ENCODE measurements at places on chromosomes 5 and 9.
A peak's percentile ranks its signal among the peaks of the same experiment; 100 is the strongest.

- H3K27me3 ChIP-seq, result no peaks in the 10 kb centered on the region
- peaks cover 3% of the 10 kb centered on the region for H3K4me1 ChIP-seq
- no peaks in the 10 kb centered on the region for H3K36me3 ChIP-seq
- no peak overlapping the region for H3K4me3 ChIP-seq
Observed at GRCh38 chr9:6686396-6686795, 40.9 kb upstream of the GLDC start.

DNA sequence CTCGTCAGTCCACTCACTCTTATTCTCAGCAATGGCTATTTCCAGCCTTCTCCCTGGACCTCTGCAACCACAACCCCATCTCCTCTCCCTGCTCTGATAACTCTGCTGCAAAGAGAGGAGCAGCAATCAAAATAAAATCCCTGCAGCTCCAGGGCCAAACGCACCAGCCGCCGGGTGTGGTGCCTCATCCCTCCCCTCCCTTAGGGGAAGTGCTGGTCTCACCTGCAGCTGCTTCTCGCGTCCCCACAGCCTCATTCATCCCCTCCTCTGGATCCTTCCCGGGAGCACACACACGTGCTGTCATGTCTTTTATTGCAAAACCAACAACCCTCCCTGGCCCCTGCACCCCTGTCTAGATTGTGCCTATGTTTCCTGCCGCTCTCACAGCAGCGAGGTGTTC lies 77.8 kb downstream of the TENT4A start:
- no peaks in the 10 kb centered on the region for H3K27me3 ChIP-seq
- H3K36me3 ChIP-seq, result no peaks in the 10 kb centered on the region
- H3K27ac ChIP-seq, result no peak overlapping the region
- peaks cover 18% of the 10 kb centered on the region for H3K4me1 ChIP-seq

- H3K4me3 ChIP-seq, result no peak overlapping the region
- no peaks in the 10 kb centered on the region for H3K4me1 ChIP-seq
- no peak overlapping the region for H3K27ac ChIP-seq
- no peak for DNase-seq
- no peaks in the 10 kb centered on the region for H3K27me3 ChIP-seq
- no peaks in the 10 kb centered on the region for H3K36me3 ChIP-seq
Observed at GRCh38 chr5:136174021-136174659, 18.8 kb downstream of the SMIM32 start.

DNA sequence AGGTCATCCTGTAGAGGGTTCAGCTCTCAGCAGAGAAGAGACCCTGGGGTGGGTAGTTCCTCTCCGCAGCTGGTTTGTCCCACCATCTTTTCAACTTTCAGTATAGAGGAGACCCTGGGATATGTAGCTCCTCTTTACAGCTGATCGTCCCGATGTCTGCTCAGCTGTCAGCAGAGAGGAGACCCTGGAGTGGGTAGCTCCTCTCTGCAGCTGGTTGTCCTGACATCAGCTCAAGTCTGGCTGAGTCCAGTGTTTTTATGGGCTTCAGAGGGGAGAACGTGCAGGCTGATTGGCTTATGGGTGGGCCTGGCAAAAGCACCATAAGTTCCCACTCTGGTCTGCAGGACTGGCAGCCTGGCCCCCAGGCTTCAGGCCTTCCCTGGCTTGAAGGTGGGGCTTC lies 80.8 kb downstream of the NLN start:
- no peak overlapping the region for H3K27ac ChIP-seq
- no peak overlapping the region for H3K4me3 ChIP-seq

DNA sequence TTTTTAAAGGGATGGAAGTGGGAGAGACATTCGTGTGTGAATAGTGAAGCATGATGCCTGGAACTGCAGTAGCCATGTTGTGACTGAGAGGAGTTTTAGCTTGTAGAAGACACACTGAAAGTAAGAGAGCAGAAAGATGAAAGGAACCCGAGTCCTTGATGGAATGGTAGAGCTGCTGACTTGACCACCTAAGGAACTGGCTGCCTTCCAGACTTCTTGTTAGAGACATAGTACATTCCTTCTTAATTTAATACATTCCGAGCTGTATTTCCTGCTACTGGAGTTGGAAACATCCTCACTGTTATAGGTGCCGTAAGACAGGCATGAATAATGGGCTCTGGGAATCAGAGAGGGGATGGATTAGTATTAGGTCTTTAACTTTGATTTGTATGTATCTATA lies 7.4 kb downstream of the CER1 start:
- H3K27me3 ChIP-seq, result no peaks in the 10 kb centered on the region
- no peak overlapping the region for H3K27ac ChIP-seq
- no peaks in the 10 kb centered on the region for H3K4me1 ChIP-seq
- no peak for DNase-seq
- H3K4me3 ChIP-seq, result no peak overlapping the region
- no peaks in the 10 kb centered on the region for H3K36me3 ChIP-seq

DNA sequence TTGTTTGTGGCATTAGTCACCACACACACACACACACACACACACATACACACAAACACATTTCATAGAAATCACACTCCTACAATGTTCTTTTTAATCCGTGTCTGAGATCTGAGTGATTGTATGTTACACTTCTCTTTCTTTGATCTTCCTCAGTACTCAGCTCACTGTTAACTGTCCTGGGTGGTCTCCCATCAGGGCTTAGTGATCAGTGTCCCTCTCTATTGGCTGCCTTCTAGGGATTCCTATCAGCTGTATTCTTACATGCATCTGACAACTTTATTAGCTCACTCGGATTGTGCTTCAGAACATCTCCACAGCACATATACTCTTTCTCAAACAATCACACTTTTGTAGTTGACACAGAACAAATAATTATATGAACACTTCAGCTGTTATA lies 170.2 kb upstream of the POU5F2 start:
- H3K36me3 ChIP-seq, result no peaks in the 10 kb centered on the region
- H3K4me3 ChIP-seq, result no peak overlapping the region
- H3K27me3 ChIP-seq, result no peaks in the 10 kb centered on the region
- DNase-seq, result no peak

DNA sequence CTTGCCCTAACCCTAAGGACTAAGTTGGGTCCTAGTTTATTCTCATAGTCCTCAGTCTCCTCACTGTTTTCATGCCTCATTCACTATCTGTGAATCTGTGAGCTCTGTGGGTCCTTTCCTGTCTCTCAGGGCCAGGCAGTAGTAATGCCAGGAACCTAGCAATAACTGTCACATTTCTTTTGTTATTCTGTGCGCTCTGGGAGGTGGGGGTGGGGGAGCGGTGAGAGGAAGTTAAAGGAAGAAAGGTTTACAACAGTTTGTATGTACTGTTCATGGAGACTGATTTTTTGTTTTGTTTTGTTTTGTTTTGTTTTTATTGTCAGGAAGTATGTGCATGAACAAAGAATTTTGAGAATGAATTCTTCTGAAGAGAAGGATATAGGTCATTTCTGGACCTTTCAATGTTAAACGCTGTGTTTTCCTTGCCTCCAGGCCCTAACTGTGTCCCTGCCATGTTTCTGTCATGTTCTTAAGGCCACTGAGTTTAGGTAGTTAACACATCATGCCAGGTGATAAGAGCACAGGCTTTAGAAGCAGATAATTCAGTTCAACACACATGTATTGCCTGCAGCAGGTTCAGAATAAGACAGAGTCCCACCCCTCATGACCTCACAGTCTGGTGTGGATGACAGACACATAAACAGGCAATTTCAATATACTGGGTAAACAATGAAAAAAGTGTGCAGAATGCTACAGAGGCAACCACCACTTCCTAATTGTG lies 13.3 kb upstream of the FEM1C start:
- H3K27ac ChIP-seq, result peak overlapping the region; percentile 80
- no peaks in the 10 kb centered on the region for H3K36me3 ChIP-seq
- H3K27me3 ChIP-seq, result no peaks in the 10 kb centered on the region
- H3K4me3 ChIP-seq, result no peak overlapping the region
- DNase-seq, result no peak

DNA sequence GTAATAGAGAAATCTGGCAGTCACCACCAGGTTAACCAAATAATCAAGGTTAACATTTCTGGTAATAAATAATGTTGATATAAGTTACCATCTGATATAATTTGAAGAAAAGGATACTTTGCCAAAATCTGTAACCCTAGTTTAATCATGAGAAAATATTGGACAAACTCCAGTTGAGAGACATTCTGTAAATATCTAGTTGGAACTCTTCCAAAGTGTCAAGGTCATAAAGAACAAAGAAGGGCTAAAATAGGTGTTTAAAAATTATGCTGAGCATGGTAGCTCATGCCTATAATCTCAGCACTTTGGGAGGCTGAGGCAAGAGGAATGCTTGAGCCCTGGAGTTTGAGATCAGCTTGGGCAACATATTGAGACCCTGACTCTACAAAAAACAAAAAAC lies 253.3 kb downstream of the MRPS30 start:
- no peak for DNase-seq
- no peak overlapping the region for H3K27ac ChIP-seq
- no peaks in the 10 kb centered on the region for H3K27me3 ChIP-seq

DNA sequence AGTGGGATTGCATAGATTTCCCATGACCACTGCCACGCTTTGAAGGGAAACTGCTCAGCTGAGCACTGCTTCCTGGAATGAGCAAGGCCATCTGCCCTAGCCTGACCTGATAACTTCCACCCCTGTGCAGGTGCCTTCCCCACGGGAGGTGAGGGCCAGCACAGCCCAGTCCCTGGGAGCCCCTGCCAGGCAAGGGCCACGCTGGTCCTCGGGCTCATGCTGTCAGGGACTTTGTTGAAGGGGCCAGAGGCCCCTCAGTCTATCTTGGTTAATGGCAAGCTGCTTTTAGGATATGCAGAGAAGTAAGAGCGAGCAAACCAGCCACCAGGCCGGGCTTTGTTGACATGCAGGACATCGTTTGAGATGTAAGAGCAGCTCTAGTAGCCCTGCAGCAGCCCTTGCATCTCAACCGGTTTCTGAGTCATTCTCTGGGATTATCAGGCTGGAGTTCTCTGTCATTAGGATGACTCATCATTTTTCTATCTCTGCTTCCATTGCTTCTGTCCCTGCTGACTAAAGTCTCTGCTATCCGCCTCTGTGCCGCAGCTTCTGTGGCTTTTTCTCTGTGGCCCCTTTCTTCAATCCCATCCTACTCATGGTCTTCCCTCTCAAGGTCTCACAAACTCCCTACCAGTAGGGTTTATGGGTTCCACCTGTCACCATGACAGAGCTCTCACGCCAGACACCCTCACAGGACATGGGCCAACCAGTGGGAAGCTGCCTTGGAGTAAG lies 30.6 kb upstream of the IQGAP2 start:
- H3K27ac ChIP-seq, result no peak overlapping the region
- no peak for DNase-seq
- H3K4me3 ChIP-seq, result no peak overlapping the region

DNA sequence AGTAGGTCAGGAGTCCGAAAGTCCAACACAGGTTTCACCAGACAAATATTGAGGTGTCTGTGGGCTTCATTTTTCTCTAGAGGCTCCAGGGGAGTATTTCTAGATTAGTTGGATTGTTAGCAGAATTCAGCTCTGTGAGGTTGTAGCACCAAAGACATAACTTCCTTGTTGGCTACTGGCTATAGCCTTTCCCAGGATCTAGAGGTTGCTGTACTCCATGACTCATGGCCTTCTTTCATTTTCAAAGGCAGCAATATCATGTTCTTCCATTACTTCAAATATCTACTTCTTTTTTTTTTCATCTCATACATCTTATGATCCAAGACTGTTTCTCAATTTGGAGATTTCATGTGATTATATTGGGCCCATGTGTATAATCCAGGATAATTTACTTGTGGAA lies 404.0 kb upstream of the FAM174A start:
- no peaks in the 10 kb centered on the region for H3K27me3 ChIP-seq
- no peaks in the 10 kb centered on the region for H3K36me3 ChIP-seq
- H3K27ac ChIP-seq, result no peak overlapping the region
- no peaks in the 10 kb centered on the region for H3K4me1 ChIP-seq
- DNase-seq, result no peak

DNA sequence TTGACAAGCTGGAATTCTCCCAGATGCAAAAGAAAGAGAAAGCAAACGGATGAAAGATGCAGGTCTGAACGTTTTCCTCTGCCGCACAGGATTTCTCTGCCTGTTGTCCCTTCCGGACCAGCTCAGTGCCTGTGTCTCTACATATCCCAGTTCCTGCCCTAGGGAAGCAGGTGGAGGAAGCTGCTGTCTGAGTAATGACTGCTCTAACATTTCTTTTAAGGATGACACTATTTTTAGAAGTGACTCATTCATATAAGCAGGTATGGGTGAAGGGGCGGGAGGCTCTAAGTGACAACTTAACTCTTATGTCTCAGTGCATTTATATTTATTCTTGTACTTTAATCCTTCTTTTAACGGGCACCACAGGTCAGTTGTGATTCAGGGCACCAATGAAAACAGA lies 128.8 kb downstream of the SLC24A2 start:
- H3K4me1 ChIP-seq, result no peaks in the 10 kb centered on the region
- H3K36me3 ChIP-seq, result no peaks in the 10 kb centered on the region
- no peak for DNase-seq
- no peak overlapping the region for H3K4me3 ChIP-seq

DNA sequence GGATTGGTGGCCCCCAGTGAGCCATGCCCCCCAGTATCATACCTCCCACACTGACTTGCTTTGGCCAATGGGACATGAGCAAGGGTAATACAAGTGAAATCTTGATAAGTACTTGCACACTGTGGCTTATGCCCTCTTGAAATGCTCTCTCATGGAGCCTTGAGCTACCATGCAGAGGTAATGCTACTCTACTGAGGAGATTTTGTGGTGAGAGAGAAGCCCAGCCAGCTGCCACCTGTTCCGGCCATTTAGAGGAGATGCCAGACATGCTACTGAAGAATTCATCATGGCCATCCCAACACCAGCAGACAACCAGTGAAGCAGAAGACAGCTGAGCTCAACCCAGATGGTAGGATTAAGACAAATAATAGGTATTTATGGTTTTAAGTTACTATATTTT lies 299.5 kb downstream of the MEF2C start:
- H3K36me3 ChIP-seq, result no peaks in the 10 kb centered on the region
- no peaks in the 10 kb centered on the region for H3K27me3 ChIP-seq
- DNase-seq, result no peak
- no peak overlapping the region for H3K27ac ChIP-seq
- H3K4me1 ChIP-seq, result no peaks in the 10 kb centered on the region
- no peak overlapping the region for H3K4me3 ChIP-seq

DNA sequence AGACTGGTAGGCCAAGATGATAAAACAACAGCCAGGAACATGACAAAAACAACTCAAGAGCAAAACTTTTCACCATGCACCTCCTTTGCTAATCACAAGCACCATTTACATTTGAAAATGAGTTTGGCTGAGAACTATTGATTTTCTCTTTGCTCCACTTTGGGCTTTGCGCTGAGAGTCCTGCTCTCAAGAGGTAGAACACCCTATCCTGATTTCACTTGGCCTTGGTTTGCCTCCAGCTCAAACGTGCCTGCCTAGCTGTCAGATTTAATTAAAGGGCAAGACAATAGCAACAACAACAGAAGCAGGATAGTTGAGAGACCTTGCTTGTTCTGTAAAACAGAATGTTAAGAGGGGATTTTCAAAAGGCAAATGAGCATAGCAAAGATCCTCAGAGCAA lies 128.2 kb upstream of the ASTN2 start:
- no peak overlapping the region for H3K4me3 ChIP-seq
- DNase-seq, result no peak
- no peaks in the 10 kb centered on the region for H3K4me1 ChIP-seq
- no peak overlapping the region for H3K27ac ChIP-seq
- H3K27me3 ChIP-seq, result no peaks in the 10 kb centered on the region
- H3K36me3 ChIP-seq, result no peaks in the 10 kb centered on the region

- DNase-seq, result no peak
- no peak overlapping the region for H3K27ac ChIP-seq
- H3K4me1 ChIP-seq, result no peaks in the 10 kb centered on the region
Observed at GRCh38 chr5:12936221-12936620, 1008.3 kb downstream of the DNAH5 start.

All from testis (tissue), 5 donors.